ENCODE measurements at places on chromosomes 3 and 15.

DNA sequence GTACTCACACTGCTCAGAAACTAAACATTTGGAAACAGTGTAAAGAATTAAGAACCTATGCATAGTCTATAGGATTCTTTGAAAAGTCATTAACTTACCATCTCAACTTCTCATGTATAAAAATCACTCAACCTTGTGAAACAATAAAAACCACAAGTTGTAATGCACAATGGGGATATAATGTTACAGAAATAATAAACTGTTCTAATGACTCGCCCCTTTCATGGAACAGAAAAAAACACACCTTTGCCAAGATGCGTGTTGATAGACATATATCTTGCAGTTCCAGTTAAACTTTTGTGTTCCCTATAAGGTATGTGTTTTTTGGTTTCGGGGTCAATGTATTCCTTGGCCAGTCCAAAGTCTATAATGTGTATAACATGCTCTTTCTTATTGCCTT is 50.8 kb upstream of the PPIB start:
- DNase-seq = no peak

- DNase-seq = no peak
Measured at GRCh38 chr3:78088006-78088405, 1048.1 kb downstream of the ROBO2 start.

DNA sequence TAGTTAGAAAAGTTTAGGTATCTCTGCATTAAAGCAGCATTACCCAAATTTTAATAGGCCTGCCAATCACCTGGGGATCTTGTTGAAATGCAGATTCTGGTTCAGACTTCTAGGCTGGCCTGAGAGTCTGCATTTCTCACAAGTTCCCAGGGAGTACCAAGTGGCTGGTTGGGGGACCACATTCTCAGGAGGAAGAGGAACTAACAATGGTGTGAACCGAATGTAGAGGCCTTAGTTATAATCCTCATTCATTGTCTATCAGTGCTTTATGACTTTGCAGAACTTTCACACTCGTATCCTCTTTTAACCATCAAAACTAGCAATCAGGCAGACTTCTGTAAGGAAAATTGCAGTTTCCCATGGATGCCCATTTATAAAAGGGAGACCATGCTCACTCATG is 38.2 kb upstream of the UBE2E1 start:
- no peak for DNase-seq

GRCh38 chr3:2535206-2535605 is 436.5 kb downstream of the CNTN4 start:
- no peak for DNase-seq

- no peak for DNase-seq
Measured at GRCh38 chr15:90211440-90212143, 10.5 kb downstream of the SEMA4B start.

- no peak for DNase-seq
Measured at GRCh38 chr3:71312461-71312860, 271.1 kb downstream of the FOXP1 start.

DNA sequence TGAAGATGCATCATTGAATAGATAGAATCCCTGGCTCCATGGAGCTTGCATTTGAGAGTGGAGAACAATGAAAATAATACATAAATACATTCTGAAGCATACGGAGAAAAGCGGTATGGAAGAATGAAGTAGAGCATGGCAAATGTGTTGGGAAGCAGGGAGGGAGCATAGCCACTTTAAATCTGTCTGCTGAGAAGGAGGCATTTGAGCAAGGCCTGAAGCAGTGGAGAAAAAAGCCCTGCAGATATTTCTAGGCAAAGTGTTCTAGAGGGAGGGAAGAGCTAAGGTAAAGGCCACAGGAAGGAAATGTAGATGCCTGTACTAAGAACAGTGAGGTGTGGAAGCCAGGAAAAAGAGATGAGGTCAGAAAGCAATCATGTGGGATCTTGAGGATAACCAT is 484.8 kb downstream of the CNTN3 start:
- DNase-seq = no peak

DNA sequence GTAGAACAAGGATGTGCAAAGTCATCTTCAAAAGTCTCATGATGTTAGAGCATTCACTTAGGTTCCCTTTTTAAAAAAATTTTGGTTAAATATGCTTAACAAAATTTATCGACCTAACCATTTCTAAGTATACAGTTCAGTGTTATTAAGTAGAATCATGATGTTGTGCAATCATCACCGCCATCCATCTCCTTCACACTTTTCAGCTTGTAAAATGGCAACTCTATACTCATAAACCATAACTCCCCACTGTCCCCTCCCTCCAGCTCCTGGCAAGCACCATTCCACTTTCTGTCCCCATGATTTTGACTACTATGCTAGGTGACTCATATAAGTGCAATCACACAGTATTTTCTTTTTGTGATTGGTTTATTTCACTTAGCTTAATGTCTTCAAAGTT is 895.0 kb downstream of the TBL1XR1 start:
- DNase-seq = no peak

DNA sequence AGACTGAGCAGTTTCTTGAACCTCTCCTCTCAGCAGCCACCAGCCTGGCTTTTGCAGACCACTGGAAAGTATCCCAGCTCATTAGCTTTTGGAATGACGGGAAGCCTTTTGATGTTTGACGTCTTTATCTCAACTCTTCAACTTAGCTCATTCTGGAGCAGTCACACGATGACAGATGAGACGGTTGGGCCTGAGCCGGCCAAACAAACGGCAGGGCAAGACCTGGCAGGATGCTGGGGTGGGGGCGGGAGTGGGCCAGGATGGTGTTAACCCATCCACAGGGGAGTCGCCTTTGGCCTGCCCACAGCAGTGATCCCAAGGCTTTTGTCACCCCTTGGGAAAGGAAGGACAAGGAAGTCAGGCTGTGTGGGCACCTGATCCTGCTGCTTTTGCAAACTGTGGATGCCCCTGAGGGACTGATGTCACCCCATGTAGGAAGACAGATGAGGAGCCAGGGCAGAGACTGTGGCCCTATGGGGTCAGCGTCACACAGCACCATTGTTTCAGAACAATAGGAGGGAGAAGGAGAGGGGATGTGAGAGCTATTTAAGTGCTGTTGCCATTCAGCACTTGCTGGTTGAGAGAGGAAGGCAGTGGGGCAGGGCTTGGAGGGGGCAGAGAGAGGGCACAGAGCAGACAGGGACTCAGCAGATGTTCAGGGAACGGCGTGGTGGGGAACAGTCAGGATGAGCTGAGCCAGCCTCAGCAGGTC is 121.9 kb upstream of the CTDSPL start:
- no peak for DNase-seq

DNA sequence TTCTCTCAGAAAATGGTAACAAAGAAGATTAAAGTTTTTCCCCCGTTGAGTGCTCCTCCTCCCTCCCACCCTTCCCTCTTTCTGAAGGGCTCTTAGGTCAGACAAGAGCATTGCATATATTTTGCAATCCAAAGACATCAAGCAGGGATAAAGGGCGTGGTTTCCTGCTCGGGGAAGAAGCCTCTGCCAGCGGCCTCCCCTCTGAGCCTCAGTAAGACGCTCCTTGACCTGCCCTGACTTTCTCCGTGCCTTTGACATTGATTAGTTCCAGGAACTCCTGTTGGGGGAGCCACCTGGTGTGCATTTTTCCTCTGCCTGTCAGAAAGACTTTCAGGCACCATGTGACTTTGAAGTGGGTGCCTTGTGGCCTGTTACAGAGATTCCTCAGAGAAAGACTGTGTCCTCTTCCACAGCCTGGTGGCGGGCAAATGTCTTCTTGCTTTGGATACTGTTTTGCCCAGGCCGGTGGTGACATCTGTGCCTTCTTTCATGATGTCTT is 87.2 kb upstream of the TBL1XR1 start:
- no peak for DNase-seq

- DNase-seq = no peak
Measured at GRCh38 chr3:59873576-59874230, 823.9 kb upstream of the CFAP20DC start.
